Stromal cell of bone marrow (primary cell): ENCODE measurements at places on chromosomes 16 and 17.

- DNase-seq, result no peak
These were observed 19.4 kb upstream of the ZNF469 start for GRCh38 chr16:88363239-88363891.

GRCh38 chr17:44188576-44189403, 2.0 kb downstream of the TMUB2 start:
- no peak for DNase-seq

DNA sequence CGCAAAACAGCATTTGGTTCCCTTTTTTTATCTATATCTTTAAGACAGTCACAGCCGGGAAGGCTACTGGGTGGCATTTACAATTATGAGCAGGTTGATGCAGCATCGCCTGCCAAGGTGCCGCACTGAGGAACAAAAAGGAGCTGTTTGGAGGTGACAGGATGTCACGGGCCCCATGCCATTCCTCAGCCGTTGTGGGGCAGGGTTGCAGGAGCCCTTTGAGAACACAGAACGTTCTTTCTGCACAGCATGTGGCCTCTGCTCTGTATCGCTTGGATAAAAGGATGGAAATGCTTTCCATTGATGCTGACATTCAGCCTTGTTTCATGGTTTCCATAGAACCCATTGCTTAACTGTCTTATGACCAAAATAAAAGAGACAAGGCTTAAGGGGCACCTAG, 141.9 kb upstream of the CDH5 start:
- DNase-seq, result no peak

DNA sequence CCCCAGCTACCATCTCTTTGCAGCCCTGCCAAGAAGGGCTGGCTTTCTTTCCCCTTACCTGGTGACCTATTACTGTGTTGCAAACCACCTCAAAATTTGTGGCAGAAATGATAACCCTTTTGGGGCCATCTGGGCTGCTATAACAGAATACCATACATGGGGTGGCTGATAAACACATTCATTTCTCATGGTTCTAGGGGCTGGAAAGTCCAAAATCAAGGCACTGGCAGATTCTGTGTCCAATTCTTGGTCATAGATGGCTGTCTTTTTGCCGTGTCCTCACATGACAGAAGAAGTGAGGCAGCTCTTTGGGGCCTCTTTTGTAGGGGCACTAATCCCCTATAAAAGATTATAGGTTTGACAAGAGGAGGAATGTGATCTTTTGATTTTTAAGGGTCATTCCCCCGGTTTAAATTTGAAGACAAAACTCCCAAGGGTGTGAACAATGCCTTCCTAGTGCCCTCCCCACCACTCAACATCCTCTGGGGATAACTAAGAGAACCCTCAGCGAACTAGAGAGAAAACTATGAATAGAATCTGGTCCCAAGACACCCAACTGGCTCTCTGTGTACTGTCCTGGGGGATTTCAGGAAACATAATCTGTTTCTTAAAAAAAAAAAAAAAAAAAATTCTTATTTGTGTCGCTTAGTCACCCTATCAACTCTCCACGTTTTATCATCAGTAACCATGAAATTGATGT, 1.7 kb upstream of the METTL22 start:
- DNase-seq, result no peak

- no peak for DNase-seq
These were observed 1.4 kb downstream of the PRSS8 start for GRCh38 chr16:31134091-31134571.

GRCh38 chr17:12821376-12821940, 32.2 kb downstream of the ARHGAP44 start:
- peak; percentile 23 for DNase-seq

DNA sequence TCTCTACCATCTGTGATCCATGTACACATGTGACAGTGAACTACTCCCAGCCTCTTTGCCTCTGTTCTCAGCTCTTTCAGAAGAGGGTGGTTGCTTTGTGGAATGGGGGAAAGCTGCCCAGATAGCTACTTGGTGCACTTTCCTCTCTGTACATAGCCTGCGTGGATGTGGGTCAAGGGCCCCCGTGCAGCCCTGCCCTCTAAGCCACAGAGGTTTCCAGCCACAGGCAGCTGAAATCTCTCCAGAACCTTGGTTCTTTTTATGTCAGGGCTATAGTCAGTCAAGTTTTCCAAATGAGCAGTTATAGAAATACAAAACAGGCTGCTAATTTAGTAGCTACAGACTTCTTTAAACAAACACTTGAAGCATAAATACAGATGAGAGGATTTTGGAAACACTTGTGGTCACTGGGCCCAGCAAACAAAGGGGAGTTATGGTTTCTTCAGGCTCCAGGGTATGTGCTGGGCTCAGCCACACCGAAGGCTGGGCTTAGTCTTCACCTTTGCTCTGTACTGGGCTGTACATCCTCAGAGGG, 199.7 kb upstream of the ASIC2 start:
- DNase-seq, result no peak

- DNase-seq, result no peak
These were observed 20.9 kb downstream of the RHBDL3 start for GRCh38 chr17:32286518-32286900.

GRCh38 chr17:13027246-13027645, 9.4 kb upstream of the ELAC2 start:
- no peak for DNase-seq

DNA sequence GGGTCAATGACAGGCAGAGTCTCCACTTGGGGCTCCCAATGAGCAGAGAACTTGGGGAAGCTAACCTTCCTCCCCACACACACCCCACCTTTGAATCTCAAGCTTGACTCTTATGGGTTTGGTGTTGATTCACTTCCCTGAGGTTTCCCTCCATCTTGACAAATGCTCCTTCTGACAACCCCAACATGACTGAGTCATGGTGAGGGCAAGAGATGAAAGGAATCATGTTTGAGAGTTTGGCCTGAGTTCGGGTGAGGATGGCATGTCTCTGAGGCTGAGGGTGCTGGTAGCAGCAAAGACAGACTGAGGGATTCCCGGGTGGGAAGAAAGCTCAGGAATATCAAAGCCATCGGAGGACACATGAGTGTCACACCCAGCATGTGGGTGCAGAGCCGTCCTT, 18.7 kb downstream of the KRT9 start:
- no peak for DNase-seq

- peak; percentile 4 for DNase-seq
These were observed 31.0 kb downstream of the HEATR3 start for GRCh38 chr16:50096791-50097190.

DNA sequence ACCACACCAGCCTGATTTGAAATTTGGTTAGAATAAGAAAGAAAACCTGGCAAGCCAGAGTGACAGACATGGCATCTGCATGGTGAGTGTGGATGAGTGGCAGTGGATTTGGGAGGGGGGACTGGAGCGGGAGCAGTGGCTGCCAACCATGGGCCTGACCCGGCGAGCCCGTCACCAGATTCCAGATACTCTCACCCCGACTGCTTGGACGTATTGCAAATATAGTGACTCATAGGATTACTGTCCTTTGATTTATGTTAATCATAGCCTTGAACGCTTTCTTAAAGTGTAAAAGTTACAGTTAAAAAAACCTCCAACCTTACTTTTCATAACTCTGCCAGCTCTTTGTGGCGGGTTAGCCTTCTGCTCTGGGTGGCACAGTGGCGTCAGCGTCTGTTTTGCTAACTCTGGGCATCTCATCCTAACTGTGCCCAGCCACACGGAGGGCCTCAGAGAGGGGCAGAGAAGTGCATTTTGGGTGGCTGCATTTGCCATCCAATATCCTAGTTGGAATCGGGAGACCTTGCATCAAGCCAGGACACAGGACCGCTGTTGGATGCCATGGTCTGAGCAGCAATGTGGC, 26.8 kb upstream of the FOXK2 start:
- peak; percentile 62 for DNase-seq

- DNase-seq, result no peak
These were observed 18.3 kb downstream of the DNAJA3 start for GRCh38 chr16:4443986-4444385.

DNA sequence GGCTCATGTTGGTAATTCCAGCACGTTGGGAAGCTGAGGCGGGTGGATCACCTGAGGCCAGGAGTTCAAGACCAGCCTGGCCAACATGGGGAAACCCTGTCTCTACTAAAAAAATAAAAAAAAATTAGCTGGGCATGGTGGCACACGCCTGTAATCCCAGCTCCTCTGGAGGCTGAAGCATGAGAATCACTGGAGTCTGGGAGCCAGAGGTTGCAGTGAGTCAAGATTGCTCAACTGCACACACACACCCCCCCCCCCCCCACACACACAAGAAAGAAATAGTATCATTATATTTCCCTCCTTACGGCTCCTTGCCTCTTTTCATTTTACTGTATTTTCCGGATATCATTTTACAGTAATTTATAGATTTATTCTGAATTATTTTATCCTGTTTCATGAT, 963.1 kb upstream of the GOT2 start:
- peak; percentile 25 for DNase-seq

- DNase-seq, result no peak
These were observed 1.6 kb upstream of the FBXL20 start for GRCh38 chr17:39402890-39403605.

DNA sequence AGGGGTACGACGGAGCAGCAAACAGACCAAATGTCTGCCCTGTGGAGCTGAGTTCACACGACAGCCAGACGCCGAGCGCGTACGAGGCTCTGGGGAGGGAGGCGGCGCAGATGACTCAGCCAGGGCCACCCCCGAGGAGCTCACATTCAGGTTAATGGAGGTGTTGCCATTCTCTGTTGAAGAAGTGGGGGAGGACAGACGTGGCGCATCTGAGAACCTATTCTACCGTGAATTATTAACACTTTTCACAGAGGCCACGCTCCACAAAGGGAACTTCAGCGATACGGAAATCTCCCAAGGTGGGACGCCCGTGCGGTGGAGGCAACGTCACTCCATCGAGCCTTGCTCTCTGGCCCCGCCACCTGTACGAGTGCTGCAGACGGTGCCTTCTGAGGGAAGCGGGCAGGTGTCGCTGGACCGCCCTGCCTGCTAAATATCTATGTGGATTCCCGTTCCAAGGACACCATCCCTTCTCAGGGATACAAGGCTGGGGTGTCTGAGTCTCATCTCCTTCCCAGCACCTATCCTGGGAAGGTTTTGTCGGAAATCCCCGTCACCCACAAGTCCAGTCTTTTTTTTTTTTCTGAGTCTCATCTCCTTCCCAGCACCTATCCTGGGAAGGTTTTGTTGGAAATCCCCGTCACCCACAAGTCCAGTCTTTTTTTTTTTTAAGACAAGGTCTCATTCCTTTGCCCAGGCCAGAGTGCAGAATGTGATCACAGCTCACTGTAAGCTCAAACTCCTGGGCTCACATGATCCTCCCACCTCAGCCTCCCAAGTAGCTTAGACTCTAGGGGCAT, 19.0 kb downstream of the ABR start:
- no peak for DNase-seq

- no peak for DNase-seq
These were observed 174.8 kb downstream of the NTN1 start for GRCh38 chr17:9195961-9196670.

- no peak for DNase-seq
These were observed 15.1 kb downstream of the CEP20 start for GRCh38 chr16:15873301-15873700.

DNA sequence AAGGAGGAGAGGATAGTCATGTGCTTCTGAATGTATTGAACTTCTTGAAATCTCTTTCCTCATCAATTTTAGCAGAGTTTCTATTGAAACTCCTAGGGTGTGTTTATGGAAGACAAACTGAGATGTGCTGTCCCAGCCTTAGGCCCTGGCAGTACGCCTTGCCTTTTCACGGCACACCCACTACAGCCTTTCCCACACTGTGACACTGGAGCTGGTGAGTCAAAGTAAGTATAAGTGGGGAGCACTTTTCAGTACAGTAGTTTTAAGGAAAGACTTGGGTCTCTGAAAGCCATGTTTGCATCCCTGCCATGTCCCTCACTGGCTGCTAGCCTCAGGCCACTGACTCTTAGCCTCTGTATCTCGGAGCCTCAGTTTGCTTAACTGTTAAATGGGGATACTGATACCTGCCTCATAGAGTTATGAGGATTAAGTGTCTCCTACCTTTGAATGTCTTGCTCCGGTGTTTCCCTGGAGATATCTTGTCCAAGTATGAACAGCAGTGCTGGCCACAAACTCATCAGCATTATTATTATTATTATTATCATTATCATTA, 144.7 kb upstream of the CRHR1 start:
- peak; percentile 22 for DNase-seq

GRCh38 chr17:33464669-33465280, 171.7 kb upstream of the ASIC2 start:
- DNase-seq, result no peak

GRCh38 chr16:28897826-28898225, 19.5 kb downstream of the ATP2A1 start:
- DNase-seq, result no peak

GRCh38 chr17:35804658-35805192, 4.6 kb upstream of the TAF15 start:
- DNase-seq, result peak; percentile 90

DNA sequence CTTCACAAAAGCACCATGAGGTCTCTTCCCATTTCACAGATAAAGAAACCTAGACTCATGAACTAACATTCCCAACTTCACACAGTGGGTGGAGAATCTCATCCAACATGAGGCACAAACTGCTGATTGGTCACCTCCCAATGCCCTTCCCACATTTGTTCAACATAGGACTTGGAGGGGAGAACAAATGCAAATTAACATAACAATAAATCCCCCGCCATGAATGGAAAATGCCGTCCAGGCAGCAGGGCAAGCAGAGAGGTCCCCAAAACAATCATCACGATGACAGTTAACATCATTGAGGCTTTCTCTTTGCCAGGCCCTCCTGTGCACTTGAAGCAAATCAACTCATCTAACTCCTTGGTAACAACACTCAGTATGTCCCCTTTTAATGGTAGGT, 185.3 kb downstream of the TMEM132E start:
- DNase-seq, result no peak

DNA sequence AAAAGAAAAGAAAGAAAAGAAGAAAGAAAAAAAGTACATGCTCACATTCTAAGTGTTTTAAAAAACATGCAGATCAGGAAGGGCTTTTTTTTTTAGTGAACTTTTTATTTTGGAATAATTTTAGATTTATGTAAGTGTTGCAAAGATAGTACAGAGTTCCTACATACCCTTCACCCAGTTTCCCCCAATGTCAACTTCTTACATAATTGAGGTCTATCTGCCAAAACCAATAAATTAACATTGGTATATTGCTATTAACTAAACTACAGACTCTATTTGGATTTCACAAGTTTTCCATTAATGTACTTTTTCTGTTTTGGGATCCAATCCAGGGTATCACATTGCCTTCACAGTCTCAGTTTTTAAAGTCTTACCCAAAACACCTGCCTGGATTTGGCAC, 81.7 kb downstream of the SKAP1 start:
- no peak for DNase-seq

GRCh38 chr16:81251871-81252270, 13.4 kb downstream of the BCO1 start:
- DNase-seq, result no peak
